ENCODE measurements at places on chromosomes 4 and X. TPM values are rescaled to one million over a fixed set of nuclear protein-coding genes. Genes with fewer than 3 reads are reported as not detected.

Gene FAM9B
- total RNA-seq, result not detected

Gene FDCSP
- not detected for total RNA-seq

Gene DNAAF6
- not detected for total RNA-seq

Gene RAB33A
- total RNA-seq, result 18.3 TPM

Gene CSAG3
- not detected for total RNA-seq

Gene GAGE1
- total RNA-seq, result not detected

Gene PRR32
- not detected for total RNA-seq

Gene RTL9
- total RNA-seq, result 0.17 TPM

Gene TMPRSS11B
- total RNA-seq, result not detected

Gene MAGEA11
- not detected for total RNA-seq

Gene TRAPPC11
- 46.6 TPM for total RNA-seq

Gene KCND1
- total RNA-seq, result 1.3 TPM

Gene CFAP99
- total RNA-seq, result not detected

Gene IL2
- total RNA-seq, result not detected

Gene CYLC1
- total RNA-seq, result not detected

Gene XAGE2
- not detected for total RNA-seq

Gene TCEAL6
- not detected for total RNA-seq

Gene TMEM164
- 7.4 TPM for total RNA-seq

Gene CT47B1
- not detected for total RNA-seq

Gene RHOXF1
- not detected for total RNA-seq

Gene HMX1
- not detected for total RNA-seq

Gene CDKL2
- 2.3 TPM for total RNA-seq

Gene CENPU
- 1.8 TPM for total RNA-seq

Gene LARP1B
- total RNA-seq, result 18.5 TPM

Gene IKBKG
- 8.7 TPM for total RNA-seq

Gene ERVMER34-1
- under 0.01 TPM for total RNA-seq

Gene BGN
- total RNA-seq, result 10.1 TPM

Gene SLC9B2
- total RNA-seq, result 17.5 TPM

Gene DOK7
- under 0.01 TPM for total RNA-seq

Gene ASB9
- not detected for total RNA-seq

Gene FAM184B
- total RNA-seq, result under 0.01 TPM

Gene MAP9
- total RNA-seq, result 12.6 TPM

Gene ADH1A
- total RNA-seq, result not detected

Gene PHOX2B
- not detected for total RNA-seq

Gene TBCK
- total RNA-seq, result 69.9 TPM

Gene CFP
- total RNA-seq, result 0.17 TPM

Gene ENPP6
- 0.17 TPM for total RNA-seq

Gene MTNR1A
- total RNA-seq, result not detected

Gene TLR2
- total RNA-seq, result 0.77 TPM
